ENCODE measurements at places on chromosomes 6 and 20. TPM values are rescaled to one million over a fixed set of nuclear protein-coding genes. Genes with fewer than 3 reads are reported as not detected.

GRCh38 chr20:21396599-21397340, 556 bp downstream of the NKX2-4 start:
- no peak for DNase-seq
- no peak overlapping the region for H3K4me3 ChIP-seq
- H3K4me1 ChIP-seq: no peaks in the 10 kb centered on the region
- H3K36me3 ChIP-seq: no peaks in the 10 kb centered on the region
- no peak overlapping the region for H3K27ac ChIP-seq
- H3K27me3 ChIP-seq: peaks cover 8% of the 10 kb centered on the region

DNA sequence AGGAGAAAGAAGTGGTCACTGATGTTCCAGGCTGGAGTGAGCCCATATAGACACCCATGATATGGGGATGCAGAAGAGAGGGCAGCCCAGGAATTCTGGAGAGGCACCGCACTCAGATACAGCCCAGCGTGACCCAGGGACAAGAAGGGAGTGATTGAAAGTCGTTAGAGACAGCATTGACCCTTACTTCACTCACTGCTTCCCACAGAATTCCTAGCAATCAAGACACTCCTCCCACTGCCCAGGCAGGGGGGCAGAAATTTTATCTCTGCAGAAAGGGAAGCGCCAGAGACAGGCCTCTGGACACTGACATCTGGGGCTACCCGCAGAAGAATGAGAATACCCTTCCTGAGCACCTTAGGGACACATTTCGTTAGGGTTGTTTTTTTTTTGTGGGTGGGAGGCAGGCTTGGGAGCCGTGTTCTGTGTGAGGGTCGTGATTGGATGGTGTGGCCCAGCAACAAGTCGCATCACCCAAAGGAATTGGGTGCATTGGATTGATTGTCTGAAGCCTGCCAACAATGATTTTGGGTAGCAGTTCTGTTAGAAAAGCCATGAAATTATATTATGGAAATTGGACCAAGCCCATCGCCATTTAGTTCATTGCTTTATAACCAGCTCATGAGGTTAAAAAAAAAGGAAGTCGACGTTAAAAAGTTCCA, 45.9 kb upstream of the MAP3K4 start:
- no peak overlapping the region for H3K4me3 ChIP-seq
- no peaks in the 10 kb centered on the region for H3K27me3 ChIP-seq
- no peak overlapping the region for H3K27ac ChIP-seq
- no peaks in the 10 kb centered on the region for H3K36me3 ChIP-seq

Gene OXT
- not detected for total RNA-seq

GRCh38 chr20:36421641-36422040, 115.5 kb downstream of the DLGAP4 start:
- no peaks in the 10 kb centered on the region for H3K27me3 ChIP-seq
- no peak overlapping the region for H3K4me3 ChIP-seq
- H3K4me1 ChIP-seq: no peaks in the 10 kb centered on the region
- no peaks in the 10 kb centered on the region for H3K36me3 ChIP-seq
- no peak for DNase-seq

DNA sequence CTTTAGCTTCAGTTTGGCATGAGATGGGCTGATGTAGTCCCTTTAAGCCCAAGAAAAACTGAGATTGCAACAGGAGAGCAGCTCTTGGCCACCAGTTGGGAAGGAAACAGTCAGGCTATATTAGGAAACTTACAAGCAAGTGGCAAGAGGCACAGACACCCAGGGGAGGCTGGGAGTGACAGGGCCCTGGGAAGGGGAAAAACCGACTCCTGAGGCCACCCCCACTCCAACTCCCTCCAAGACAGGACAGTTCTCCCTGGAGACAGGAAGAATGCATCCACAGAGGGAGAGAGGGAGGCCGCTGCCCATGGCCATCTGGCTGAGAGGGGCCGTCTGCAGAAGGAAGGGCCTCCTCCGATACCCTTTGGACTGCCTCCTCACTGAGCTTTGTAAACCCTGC, 20.5 kb downstream of the JPH2 start:
- H3K27me3 ChIP-seq: 0 out of 2 replicates have a peak, but pooled peaks cover 6% of the 10 kb centered on the region
- H3K27ac ChIP-seq: no peak overlapping the region
- DNase-seq: no peak
- no peaks in the 10 kb centered on the region for H3K36me3 ChIP-seq

DNA sequence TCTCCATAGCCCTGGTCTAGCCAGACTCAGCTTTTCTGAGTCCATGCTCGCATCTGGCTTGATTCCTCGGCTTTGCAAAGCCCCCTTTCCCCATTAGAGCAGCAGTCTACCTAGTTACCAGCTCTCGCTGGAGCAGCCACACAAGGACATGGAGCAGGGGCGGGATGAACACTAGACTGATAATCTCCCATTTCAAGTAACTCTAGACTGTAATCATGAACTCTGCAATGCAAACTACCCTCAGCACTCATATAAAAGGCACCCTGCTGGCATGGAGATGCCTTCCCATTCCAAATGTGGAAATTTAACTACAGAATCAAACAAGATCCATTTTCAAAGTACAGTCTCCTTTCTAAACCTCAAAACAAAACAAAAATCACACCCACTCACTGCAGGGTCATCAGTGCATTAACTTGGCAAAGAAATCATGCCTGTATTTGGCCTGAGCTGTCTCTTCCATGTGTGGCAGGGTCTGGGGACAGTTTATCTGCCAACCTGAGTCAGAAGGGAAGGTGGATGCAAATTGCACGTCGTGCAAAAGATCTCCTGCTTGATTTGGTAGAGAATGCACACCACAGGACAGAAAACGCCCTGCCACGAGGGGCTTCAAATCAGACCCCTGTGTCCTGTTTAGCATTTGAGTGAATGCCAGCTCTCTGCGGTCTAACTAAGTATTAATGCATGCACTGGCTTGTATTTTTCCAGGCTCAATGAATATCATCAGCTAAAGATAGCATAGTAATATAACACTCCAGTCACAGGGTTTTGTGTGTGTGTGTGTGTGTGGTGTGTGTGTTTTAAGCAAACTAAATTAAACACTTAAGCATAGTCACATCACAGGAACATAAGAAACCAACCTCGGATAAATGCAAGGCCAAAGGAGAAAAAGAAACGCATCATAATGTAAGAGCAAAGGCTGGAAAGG, 85.3 kb downstream of the MYLK4 start:
- no peaks in the 10 kb centered on the region for H3K4me1 ChIP-seq
- no peak overlapping the region for H3K27ac ChIP-seq
- no peaks in the 10 kb centered on the region for H3K27me3 ChIP-seq
- H3K36me3 ChIP-seq: no peaks in the 10 kb centered on the region
- DNase-seq: no peak

GRCh38 chr6:31357886-31358285, 907 bp upstream of the HLA-B start:
- peaks cover 22% of the 10 kb centered on the region for H3K36me3 ChIP-seq
- DNase-seq: no peak
- H3K4me3 ChIP-seq: peak overlapping the region; percentile 78

DNA sequence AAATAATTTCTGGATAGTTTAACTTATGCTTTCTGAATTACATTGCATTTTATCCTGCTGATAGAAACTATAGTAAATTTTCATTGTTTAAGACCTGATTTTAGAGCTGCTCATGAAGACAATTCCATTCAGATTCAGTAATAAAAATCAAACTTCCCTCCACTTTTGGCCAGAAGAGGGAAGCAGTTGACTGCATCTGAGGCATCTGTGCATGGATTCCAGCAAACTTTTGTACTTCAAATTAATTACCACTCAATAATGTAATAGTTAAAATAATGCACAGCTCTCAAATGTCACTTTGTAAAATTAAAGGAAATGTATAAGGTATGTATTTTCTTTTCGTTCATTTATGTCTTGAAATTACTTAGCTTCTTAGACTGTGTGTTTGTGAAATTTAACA, 64.2 kb upstream of the SLC35B3 start:
- H3K4me1 ChIP-seq: no peaks in the 10 kb centered on the region
- H3K27me3 ChIP-seq: no peaks in the 10 kb centered on the region
- H3K4me3 ChIP-seq: no peak overlapping the region

All from GM12878 (cell line).